Activated T-helper 2 cell treated with anti-CD3 and anti-CD28 coated beads, Interferon-gamma antibody, Interleukin-2, Interleukin-4, amounts not matched to agents 10 μg/mL and 5 μg/mL and 100 μg/mL, durations not matched to agents 14 hours and 24 hours and 36 hours (primary cell): ENCODE measurements at places on chromosomes 7 and 10.

DNA sequence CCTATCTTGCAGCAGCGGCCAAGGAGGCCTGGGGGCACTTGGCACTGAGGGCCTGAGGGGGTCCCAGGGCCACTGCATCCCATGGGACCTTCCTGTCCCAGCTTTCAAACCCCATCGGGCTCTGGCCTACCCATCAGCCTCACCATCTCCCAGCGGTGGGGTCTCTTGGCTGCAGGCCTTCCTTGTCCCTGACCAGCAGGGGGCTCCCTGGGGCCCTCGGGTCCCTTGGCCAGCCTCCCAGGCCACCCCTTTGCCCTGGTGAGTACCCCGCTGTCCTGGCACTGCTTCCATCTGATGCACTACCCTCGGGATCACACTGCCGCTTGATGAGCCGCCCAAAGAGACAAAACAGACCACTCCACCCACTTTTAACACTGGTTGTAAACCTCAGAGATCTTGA lies 43.5 kb downstream of the YKT6 start:
- peak; percentile 14 for DNase-seq

DNA sequence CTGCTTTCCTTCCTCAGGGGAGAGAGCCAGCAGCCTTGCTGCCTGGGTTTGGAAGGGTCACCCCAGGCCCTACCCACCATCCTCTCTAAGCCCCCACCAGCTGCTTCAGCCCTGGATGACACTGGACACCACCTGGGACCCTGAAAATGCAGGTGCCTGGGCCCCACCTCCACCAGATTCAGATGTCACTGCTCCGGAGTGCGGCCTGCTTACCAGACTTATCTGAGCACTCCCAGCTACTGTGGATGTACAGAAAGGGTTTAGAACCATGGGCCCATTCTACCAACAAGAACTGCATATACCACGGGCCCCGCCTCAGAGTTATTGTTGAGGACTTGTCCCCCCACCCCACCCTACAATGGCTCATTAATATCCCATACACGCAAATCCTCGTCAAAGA lies 172.3 kb downstream of the PTPRN2 start:
- DNase-seq, result no peak

DNA sequence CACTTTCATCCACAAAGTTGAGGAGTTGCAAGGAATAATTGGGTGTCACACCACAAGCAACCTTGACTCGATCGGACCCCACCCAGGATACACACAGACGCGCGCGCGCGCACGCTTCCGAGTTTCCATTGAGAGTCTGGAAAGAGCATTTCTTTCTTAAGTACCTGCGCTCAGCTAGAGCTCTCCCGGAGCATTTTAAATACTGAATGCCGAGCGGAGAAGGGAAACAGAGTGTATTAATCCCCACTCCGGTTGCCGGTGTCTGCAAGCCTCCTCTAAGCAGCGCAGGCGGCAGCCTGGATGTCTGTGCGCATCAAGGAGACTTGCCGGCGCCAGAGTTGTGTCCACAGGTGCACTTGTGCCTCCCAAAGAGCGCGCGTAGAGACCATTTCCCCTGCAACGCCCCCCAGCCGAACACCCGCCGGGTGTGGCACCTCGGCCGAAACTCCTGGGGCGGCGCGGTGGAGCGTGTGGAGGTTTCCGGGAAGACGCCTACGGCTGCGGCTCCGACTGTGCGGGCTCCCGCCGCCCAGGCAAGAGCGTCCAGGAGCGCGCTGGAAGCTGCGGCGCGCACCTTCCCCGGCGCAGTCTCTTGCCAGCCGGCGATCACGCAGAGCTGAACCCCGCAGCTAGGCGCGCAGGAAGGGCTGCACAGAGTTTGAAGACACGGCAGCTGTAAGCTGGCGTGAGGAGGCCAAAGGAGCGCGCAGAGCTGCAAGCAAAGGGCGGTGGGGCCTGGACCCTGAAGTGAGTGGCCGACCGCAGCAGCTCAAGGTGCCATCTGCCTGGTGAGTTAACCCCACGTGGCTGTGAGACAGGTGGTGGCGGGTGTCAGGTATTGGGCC lies 1.1 kb upstream of the FEZF1 start:
- no peak for DNase-seq

DNA sequence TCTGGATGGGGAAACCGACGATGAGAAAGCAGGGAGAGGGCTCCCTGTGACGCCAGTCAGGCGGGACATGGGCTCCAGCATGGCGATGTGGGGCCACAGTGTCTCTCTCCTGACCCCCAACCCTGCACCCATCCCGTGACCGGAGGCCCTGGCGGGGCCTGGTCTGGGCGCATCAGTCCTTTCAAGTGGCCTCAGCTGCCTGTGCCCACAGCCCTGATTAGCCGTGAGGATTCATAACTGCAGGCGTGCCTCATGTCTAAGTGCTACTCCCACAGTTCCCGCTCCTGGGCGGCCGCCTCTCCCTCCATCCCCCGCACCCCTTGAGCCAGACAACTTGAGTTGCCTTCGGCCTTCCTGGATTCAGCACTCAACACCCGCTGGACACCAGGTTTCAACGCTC lies 240.8 kb downstream of the ELFN1 start:
- no peak for DNase-seq

DNA sequence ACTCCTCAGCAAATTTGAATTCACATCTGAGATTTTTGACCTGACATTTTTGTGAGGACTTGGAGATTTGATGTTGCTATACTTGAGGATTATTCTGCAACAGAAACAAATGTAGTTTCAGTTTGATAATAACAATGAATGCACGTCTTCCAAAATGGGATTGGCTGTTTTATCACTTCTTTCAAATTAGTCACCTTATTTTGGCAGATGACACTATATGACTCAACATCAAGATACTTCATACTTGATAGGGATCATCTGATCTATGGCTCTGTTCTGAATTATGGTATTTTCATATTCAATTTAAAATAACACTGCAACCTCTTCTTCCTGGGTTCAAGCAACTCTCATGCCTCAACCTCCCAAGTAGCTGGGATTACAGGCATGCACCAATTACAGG lies 24.2 kb downstream of the ARL5B start:
- DNase-seq, result no peak

DNA sequence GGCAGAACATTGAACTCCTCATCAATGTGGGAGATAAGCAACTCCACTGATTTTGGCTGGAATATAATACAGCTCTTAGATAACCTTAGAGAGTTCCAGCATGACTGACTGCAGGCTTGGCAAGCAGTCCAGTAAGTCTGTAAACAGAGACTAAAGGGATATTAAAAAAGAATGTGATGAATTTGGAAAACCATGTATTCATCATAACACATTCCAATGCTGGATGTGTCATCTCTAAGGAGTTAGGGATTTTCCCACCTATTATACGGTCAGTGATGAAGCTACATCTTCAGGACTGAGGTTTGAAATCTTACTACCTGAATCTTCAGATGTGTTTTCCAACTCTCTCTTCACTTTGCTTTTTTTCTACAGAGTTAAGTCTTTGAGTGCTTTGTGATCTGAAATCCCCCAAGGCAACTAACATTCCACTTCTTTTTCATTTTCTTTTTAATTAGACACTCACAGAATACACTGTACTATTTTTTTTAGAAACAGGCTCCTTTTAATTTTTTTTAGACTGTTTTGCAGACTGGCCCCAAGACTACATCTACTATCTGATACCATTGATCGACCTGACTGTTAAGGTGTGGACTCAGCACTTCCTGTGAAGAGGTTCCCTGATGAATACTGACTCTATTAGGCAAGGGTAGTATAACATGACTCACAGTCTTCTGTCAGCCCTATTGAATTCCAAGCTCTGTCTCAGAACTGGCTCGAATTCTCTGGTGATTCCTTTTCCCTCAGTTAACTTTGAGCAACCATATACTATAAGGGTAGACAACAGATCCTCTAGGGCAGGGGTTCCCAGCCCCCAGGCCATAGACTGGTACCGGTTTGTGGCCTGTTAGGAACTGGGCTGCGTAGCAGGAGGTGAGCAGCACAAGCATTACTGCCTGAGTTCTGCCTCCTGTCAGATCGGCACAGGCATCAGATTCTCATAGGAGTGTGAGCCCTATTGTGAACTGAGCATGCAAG lies 678.2 kb downstream of the GRM8 start:
- no peak for DNase-seq

- no peak for DNase-seq
Measured at GRCh38 chr10:52785418-52785817, 12.8 kb upstream of the MBL2 start.

- DNase-seq, result no peak
Measured at GRCh38 chr7:28270536-28270935, 89.9 kb upstream of the JAZF1 start.

DNA sequence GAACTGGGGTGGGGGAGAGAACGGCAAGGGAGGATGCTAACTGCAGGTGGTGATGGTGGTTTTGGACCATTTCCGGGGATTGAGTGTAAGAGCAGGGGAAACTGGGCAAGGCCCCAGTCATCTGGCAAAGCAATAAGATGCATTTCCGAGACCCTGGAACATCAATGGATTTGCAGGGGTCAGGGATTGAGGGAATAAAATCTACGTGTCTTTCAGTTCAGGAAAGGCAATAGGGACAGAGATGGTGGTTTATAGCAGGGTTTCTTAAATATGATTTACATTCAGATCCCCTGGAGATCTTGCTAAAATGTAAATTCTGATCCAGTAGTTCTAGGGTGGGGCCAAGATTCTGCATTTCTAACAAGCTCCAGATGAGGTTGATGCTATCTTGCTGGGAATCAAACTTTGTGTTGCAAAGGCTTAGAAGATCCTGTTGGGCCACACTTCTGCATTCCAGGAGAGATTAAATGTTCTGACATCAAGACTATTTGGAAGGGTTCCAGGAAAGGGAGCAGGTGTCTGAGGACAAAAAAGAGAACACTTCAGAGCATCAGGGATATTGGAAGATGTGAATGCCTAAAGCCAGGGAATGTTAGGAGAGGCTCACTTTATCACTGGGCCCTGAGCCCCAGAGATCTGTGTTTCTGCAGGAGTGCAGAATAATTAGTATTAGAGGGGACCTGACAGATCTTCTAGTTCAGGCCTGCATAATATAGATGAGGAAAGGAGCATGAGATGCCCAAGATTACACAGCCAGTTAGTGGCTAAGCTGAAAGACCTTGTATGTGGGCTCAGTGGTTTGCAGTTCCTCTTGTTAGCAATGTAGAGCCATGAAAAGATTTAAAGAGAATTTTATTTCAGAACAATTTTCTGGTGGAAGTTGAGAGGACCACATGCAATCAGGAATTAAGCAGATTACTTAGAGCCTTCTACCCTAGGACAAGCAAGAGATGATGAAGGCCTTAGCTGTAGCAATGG lies 32.4 kb downstream of the BLNK start:
- DNase-seq, result no peak

DNA sequence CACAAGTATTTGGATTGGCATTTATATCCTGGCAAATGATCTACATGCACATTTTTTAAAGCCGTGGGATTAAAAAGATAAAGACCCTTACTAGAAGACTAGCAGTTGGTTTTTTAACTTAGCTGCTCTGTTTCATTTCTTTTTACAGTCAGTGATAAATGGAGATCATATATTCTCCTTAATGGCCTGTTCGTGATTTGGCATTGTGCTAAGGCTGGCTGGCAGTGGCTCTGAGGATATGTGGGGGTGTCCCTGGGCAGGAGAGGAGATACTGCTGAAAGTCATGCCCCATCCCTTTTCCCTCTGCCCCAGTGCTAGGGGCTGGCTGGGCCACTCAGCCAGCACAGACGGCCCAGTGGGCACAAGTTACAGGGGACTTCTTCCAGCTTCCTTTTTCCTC lies 341.7 kb downstream of the PRPF18 start:
- DNase-seq, result no peak

GRCh38 chr10:102287538-102287937 lies 42.2 kb downstream of the GBF1 start:
- no peak for DNase-seq

DNA sequence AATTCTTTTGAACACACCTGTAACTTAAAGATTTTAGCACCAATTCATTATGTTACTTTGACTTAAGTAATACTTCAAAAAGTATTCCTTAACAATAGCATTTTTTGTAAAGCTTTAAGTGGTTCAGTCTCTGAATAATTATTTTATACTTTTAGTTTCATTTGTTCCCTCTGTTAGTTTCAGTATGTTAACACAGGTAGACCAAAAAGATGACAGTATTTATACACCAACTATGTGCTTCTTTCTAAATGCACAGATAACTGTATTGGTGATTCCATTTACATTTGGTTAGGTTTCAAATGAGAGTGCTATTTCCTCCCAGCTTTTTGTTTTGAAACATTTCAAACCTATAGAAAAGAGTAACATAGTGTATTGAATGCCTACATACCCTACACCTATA lies 14.0 kb downstream of the RALA start:
- DNase-seq, result no peak

GRCh38 chr7:11343818-11344413 lies 370.2 kb downstream of the PHF14 start:
- DNase-seq, result no peak

- DNase-seq, result no peak
Measured at GRCh38 chr7:67857698-67858097, 861.1 kb downstream of the TYW1 start.

GRCh38 chr7:32062150-32062549 lies 8.1 kb downstream of the PDE1C start:
- no peak for DNase-seq

DNA sequence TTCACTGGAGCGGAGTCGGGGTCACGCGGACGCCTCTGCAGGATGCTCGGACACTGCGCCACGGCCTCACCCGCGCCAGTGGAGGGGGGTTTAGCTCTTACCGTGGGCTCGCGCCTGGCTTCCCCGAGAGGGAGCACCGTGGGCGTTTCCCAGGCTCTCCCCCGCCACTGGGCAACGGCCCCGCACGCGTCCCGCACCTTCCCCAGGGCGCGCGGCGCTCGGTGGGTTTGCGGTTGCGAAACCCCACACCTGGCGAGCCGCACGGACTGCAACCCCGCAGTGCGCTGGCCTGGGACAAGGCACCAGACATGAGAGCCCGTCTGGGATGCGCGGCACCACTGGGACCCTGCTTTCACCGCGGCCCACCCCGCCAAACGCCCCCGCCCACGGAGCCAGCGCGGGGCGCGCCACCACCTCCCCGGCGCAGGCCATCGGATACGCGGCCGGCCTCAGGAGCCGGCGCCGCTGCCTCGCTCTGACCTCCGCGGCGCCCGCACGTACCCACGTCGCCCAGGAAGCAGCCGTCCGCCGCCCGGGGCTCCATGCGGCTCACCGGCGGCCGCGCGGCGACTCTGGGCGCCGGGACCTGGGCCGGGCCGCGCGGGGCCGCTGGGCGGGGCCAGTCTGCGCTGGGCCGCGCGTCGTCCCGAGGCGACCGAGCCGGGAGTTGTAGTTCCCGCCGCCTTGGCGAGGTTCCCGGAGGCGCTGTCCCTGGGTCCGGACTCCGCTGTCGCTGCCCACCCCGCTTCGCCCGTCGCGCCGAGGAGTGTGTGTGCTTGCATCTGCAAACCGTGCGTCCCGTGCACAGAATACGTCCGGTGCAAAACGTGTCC lies at the start of gene ASB13:
ASB13 (minus strand) TSS at position 588 of the 833 bp plus-strand sequence; CDS start at position 544, 44 bp downstream.
- peak; percentile 26 for DNase-seq

- no peak for DNase-seq
Measured at GRCh38 chr7:29412912-29413311, 150.7 kb upstream of the PRR15 start.
